Hypothalamus (tissue), 51 donors: ENCODE measurements at places on chromosomes 5 and 9.
A peak's percentile ranks its signal among the peaks of the same experiment; 100 is the strongest.

DNA sequence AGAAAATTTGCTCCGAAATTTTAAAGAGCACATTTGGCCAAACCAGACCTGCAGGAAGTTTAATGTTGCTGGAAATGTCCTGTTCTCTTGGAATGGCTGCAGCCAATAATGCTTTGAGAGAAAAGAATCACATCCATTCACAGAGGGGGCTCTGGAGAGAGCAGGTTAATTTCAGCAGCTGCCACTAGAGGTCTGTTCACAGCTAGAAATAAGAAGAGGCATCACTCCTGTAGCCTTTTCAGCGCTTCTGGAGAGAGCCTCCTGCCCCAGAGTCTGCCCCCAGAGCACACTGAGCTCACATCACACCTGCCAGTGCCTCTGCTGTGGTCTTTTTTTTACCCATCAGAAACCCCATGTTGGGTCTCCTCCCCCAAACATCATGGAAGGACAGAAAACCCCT is 124.8 kb upstream of the RAD23B start:
- DNase-seq, result peak; percentile 18

- DNase-seq, result no peak
Observed at GRCh38 chr9:131666774-131667173, 73.1 kb downstream of the RAPGEF1 start.

- DNase-seq, result no peak
Observed at GRCh38 chr5:43482490-43483297, 971 bp downstream of the TMEM267 start.

- no peak for DNase-seq
Observed at GRCh38 chr9:107260437-107261081, 22.5 kb upstream of the RAD23B start.

DNA sequence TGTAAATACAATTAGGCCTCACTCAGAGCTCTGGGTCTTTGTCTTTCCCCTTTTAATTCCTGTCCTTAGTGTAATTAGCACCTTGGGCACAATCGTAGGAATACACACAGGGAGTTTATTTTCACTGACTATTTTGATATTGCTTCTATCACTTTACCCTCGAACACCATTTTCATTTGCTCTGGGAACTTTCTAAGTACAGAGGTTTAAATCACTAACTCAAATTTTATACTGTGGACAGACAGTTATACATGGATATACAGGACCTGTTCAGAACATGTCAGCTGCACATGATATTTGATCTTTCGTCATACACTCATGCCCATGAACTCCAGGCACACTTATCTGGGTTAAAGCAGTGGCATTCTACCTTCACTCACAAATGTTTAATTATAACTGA is 217.8 kb upstream of the TMEM161B start:
- no peak for DNase-seq

DNA sequence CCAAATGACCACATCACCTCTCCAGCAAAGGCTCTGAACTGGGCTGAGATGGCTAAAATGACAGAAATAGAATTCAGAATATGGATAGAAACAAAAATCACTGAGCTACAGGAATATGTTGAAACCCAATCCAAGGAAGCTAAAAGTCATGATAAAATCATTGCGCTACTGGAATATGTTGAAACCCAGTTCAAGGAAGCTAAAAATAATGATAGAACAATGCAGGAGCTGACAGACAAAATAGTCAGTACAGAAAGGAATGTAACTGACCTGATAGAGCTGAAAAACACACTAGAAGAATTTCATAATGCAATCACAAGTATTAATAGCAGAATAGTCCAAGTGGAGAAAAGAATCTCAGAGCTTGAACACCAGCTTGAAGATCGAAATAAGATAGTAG is 394.9 kb upstream of the GRAMD2B start:
- DNase-seq, result no peak

DNA sequence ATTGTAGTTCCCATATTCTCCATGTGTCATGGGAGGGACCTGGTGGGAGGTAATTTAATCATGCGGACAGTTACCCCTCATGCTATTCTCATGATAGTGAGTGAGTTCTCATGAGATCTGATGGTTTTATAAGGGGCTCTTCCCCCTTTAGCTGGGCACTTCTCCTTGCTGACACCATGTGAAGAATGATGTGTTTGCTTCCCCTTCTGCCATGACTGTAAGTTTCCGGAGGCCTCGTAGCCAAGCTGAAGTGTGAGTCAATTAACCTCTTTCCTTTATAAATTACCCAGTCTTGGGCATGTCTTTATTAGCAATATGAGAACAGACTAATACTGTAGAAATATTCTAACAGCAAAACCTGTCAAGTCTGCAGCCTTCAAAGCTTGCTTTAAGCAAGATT is 293.2 kb downstream of the CTNND2 start:
- DNase-seq, result no peak

DNA sequence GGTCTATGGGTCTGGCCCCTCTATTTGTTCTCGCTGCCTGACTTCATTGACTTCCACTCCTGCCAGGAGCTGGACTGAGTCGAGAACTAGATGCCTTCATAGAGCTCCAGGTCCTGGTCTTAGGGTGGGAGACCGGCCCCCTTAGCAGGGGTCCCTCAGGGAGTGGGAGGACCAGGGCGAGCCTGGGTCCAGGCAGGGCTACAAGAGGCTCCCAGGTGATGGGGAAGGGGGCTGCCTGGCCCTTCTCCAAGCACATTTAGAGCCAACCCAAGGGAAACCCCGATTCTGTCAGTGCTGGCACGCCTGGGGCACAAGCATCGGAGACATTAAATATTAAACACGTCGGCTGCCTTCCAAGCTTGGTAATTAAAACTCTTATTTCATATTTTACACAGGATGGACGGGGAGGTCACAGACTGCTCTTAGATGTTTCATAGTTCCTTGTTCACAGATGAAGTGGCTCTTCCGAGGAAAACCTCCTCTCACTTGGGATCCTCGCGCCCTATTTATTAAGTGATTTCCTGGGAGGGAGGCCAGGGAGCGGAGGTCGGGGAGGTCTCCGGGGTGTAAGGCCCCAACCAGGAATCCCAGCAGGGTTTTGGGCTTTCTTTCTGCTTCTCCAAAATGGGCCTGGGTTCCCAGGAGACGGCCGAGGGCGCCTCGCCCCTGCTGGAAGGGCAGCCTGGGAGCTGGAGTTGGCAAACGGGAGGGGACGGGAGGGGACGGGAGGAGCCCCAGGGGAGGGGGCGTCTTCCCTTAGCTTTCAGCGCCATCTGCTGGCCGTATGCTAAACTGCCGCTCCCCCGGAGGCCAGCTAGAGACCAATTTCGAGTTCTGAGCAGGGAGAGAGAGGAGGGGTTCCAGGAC is 23.4 kb upstream of the ZBTB43 start:
- DNase-seq, result peak; percentile 63

GRCh38 chr9:84773022-84773421 is 103.5 kb downstream of the NTRK2 start:
- DNase-seq, result no peak
